ENCODE measurements at places on chromosomes 3 and 15.

- no peak for DNase-seq
Observed at GRCh38 chr3:169165196-169166158, 498.0 kb downstream of the MECOM start.

- DNase-seq: no peak
Observed at GRCh38 chr3:44954962-44955361, 21.0 kb downstream of the ZDHHC3 start.

DNA sequence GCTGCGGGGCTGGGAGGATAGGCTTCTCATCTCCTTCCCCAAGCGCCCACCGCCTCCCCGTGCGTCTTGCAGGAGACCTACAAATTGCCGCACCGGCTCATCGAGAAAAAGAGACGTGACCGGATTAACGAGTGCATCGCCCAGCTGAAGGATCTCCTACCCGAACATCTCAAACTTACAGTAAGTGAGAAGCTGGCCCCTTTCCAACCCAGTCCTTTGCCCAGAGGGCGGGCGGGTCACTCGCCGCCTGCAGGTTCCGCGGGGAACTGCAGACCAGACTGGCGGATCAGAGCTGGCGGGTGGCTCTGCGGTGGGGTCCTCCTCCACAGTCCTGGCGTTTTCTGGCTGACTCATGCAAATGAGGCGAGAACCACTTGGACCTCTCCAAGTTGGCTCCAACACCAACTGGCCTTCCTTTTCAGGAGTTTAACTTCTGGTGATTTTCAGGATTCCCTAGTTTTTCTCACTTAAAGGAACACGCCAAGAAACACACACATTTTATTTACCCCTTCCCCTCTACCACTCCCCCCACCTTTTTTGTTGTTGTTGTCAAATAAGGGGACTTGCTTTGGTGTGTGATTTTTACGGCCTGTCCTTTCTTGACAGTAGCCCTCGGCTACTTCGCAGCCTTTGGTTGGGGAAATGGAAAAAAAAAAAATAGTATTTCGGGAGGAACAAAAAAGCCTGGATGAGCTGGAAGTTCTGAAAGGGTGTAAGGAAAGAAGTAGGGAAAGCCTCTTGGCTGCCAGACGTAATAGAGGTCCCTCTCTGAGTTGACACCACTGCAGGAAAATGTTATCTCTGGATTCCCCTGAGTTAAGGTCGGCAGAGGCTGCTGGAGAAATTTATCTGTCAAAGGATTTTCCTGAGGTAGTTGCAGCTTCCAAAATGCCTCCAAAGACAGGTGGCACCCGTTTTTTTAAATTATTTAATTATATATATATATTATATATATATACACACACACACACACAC lies 1.3 kb downstream of the BHLHE40 start:
- DNase-seq: peak; percentile 37

- DNase-seq: no peak
Observed at GRCh38 chr3:126607214-126607908, 47.6 kb downstream of the TXNRD3 start.

GRCh38 chr3:141380279-141380678 lies 12.0 kb downstream of the ZBTB38 start:
- DNase-seq: no peak

GRCh38 chr3:123332124-123332641 lies 116.7 kb downstream of the ADCY5 start:
- no peak for DNase-seq

DNA sequence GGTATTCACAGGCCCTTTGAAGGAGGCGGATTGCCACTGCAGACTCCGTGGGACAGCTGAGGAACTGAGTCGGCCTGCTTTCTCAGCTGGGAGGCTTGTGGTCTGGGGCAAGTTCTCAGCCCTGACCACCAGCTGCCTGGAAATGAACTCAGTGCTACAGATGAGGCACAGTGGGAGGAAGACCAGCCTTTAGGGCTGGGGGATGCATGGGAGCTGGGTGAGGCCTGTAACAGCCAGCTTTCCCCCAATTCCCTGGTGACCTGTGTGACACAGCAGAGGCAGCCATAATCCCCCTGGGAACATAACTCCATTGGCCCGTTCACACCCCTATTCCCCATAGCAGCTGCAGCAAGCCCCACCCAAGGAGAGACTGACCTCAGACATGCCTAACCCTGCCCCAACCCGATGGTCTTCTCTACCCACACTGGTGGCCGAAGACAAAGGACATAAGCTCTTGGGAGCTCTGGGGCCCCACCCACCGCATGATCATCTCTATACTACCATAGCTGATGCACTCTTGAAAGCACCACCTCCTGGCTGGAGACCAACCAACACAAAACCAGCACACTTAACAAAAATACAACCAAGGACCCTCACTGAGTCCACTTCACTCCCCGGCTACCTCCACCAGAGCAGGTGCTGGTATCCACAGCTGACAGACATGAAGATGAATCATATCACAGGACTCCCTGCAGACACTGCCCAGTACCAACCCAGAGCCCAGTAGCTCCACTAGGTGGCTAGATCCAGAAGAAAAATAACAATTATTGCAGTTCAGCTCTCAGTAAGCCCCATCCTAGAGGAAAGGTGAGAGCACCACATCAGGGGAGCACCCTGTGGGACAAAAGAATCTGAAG lies 24.9 kb downstream of the ZMAT3 start:
- DNase-seq: no peak

DNA sequence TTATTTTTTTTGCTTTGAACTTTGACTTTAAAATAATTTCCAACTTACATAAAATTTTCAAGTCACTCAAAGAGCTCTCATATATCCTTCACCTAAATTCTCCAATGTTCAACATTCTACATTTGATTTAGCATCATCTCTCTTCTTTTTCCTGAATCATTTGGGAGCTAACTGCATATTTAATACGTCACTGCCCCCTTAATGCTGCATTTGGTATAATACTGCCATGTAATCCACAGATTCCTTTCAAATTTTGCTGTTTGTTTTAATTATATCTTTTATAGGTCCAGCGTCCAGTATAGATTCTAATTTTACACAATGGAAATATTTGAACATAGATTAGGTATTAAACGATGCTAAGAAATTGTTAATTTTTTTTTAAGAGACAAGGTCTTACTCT lies 2.3 kb upstream of the EIF2AK4 start:
- no peak for DNase-seq

DNA sequence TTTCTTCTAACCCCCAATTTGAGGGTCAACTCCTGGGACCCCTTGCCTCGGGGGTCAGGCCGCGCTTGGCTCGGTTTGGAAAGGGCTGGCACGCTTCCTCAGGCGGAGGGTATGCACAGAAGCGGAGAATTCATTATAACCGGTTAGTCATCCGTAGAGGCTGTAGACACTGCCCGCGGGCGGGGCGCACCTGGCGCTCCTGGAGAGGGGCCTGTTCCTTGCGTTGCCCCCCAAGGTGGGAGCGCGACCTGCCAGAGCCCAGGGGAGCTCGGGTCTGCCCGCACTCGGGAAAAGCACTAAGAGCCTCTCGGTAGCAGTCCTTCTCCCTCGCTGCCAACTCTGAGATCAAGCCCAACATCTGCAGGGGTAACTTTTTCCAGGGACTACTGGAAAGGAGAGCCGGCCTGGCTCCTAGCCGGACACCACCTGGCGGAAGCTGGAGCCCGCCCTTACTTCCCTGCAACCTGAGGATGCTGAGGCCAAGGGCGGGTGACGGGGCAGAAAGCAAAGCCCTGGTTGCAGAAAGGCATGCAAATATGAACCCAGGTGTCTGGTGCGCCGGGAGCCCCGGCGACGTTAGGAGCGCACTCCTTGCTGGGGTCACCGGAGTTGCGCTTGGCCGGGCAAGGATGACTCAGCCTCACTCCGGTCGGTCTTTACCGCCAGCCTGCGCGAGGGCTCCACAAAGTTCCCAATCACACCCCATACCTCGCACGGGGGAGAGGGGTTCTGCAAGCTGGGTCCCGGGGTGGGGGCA lies 1.5 kb upstream of the CACNA2D3 start:
- DNase-seq: no peak

DNA sequence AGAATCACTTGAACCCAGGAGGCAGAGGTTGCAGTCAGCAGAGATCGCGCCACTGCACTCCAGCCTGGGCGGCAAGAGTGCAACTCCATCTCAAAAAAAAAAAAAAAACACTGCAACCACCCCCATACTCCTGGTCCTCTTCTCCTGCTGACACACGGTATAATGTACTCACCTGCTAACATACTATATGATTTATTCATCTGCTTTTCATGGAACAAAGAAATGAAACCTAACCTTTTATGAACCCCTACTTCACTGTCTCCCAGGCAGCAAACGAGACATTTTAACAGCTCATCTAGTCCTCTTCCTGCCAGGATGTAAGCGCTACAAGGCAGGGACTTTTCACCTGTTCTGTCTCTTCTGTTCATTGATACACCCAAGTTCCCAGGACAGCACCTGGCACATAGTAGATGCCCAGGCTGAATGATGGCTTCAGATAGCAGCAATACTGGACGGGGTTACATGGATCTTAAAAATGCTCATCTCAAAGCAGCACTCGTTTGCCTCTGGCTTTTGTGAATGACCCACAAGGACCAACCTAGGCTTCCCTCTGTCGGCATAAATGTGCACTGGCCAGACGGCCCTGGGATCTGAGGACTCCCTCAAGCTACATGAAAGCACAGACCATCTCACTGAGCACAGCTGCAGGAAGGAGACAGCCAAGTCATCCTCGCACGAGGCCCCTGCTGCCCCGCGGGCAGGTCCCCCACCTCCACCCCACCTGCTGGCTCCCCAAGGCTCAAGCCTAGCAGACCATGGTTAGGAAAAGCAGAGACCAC lies 20.3 kb downstream of the XXYLT1 start:
- DNase-seq: no peak

GRCh38 chr3:159881208-159881607 lies 107.4 kb upstream of the IL12A start:
- no peak for DNase-seq

DNA sequence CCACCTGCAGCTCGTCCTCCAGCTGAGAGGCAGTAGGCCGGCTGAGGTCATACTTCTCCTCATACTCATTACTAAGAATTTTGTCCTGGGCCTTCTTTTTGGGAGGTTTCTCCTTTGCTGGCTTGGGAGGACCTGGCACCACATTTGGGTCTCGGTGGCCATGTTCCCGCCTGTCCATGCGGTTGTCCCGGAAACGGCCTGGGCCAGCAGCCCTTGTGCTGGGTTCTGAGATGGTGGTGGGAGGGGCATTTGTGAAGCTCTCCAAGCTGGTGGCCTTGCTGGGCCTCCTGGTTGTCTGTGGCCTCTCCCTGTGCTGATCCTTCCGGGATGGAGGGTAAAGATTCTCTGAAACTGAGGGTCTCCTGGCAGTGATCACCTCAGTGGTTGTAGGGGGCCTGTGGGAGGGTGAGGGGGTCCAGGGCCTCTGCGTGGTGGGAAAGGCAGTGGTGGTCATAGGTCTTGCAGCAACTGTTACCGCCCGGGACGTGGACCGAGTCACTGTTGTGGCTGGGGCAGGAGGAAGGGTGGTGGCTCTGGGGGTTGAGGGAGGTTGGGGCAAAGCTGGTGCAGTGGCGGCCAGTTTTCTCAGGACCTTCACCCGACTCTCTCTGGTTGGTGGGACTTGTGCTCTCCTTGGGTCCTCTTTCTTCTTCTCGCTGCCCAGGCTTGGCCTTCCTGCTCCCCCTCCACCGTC lies 2.5 kb downstream of the CCDC80 start:
- DNase-seq: no peak

DNA sequence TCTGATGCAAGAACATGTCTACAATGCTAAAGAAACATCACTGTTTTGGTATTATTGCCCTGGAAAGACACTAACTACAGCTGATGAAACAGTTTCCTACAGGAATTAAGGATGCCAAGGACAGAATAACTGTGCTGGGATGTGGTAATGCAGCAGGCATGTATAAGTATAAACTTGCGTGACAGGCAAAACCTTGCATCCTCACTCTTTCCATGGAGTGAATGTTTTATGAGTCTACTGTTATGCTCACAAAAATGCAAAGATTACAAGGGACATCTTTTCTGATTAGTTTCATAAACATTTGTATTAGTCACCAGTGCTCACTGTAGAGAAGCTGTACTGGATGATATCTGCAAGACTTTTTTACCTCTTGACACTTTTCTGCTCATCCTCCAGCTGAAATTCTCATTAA lies 143.6 kb downstream of the NAALADL2 start:
- no peak for DNase-seq

GRCh38 chr3:69433969-69434325 lies 48.1 kb upstream of the FRMD4B start:
- no peak for DNase-seq

- DNase-seq: no peak
Observed at GRCh38 chr3:138849222-138849940, 14.7 kb upstream of the PIK3CB start.

GRCh38 chr3:70464876-70465275 lies 152.4 kb upstream of the MDFIC2 start:
- no peak for DNase-seq
